ENCODE measurements at places on chromosomes 1 and 21. TPM values are rescaled to one million over a fixed set of nuclear protein-coding genes. Genes with fewer than 3 reads are reported as not detected.

SPATA21 gene
- not detected for total RNA-seq

TMCC2 gene
- total RNA-seq = 4.5 TPM

DNA sequence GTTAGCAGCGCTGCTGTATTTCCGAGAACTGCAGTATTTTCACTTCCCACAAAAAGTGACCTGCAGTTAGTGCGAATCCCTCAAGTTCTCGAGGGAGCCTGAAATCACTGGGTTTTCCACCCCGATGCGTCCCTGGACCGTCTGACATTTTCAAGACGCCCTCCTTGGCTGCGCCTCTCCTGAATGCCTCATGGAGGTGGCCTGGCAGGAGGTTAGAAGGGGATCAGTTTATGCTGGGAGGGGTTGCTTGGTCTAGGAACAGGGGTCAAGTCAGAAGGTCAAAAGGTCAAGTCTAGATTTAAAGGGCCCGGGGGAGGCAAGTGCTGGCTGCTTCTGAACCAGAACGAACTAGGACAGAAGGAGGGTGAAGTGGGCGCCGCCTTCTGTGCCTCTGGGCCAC is 176.8 kb downstream of the PRDM16 start:
- no peak for DNase-seq

DNA sequence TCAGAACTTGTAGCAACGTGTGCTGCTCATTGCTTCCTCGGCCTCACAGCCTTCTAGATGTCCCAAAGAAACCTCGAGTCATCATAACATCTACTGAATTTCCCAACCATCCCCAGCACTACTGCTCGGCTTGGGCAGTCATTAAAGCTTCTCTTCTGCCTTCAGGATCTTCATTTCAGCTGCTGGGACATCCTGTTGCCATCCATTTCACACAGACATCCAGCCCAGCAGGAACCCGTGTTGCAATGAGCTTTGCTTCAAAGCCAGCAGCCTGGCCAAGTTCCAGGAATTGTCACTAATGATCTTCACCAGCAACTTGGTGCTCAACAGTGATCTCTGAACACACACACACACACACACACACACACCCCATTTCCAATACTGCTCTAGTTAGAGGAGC is 18.5 kb downstream of the WLS start:
- peak; percentile 72 for DNase-seq

DNA sequence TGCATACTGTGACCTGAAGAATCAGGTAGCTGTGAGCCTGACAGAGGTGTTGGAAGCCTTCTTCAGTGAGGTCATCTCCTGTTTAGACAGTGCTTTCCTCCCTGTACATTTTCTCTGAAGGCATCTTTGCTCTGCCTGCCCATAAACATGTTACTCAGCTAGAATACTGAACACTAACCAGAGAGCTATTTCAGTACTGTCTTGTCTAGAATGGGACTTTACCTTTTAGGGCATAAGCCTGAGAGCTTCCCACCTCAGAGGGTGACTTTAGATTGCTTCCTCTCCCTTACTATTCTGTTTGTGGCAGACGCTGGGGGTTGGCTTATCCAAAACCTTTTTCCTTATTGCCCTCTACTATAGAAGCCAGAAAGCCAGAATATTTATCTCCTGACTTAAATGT is 23.3 kb upstream of the ZNF326 start:
- DNase-seq = no peak

DNA sequence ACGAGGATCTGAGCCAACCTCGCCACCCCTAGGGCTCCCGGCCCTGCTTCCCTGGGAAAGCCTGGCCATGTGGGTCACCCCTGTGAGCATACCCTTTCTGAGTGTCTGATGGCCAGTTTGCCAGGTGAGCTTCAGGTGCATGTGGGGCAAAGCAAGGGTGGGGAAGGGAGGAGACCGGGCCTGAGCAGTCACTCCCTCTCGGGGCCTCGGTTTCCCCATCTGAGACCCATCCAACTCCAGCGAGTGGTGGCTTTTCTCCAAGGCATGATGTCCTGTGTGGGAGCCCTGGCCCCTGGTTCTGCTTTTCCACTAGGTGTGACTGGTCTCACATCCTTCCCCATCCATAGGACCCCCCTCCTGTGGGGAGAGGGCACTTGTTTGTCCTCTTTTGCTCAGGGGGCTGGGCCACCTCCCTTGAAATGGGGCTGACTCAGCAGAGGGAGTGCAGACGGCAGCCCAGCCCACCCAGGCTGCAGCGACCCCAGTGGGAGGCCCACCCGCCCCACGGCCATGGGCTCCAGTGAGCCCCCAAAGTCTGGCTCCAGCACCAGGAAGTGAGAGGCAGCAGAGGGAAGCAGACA is 1.7 kb upstream of the WNT9A start:
- DNase-seq = no peak
